ENCODE measurements at places on chromosomes 4 and X. TPM values are rescaled to one million over a fixed set of nuclear protein-coding genes. Genes with fewer than 3 reads are reported as not detected.

MAGEA6 gene
- total RNA-seq = not detected

SLBP gene
- 48.8 TPM for total RNA-seq

LNX1 gene
- 52.9 TPM for total RNA-seq

EPGN gene
- not detected for total RNA-seq

HDX gene
- 17.8 TPM for total RNA-seq

IL1RAPL1 gene
- total RNA-seq = 17.0 TPM

DNA sequence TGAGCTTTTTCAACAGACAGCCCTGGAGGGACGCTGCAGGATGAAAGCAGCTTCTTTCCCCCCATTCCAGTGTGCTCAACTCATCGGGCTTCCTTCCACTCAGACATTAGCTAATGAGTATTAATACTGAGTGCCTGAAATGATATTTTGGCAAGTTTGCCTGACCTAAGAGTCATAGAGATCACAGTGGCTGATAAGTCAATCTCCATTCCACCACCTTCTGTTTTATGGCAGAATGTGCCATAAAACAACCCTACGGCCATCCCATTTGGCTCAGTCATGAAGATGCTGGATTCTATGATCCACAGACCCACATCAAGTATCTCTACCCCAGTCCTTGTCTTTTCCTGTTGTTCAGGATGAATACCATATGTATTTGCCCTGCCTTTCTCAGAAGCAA lies 48.3 kb upstream of the MAB21L2 start:
- DNase-seq = no peak

DNA sequence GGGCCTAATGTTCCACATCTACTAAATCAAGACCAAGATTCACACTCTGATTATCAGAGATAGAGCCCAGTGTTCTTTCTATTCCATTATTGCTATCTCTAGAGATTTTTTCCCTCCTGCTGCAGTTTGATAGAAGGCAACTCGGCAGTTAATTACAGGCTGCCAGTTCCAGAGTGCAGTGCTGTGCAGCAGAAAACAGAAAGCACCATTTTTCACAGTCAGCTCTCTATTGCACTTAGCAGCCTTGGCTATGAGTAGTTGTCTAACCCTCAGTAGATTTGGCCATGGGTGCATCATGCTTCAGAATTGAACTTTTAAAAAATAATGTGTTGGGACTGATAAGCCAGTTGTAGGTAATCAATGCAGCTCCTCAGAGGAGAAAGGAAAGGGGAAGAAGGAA lies 295.3 kb downstream of the MID1IP1 start:
- no peak for DNase-seq

- no peak for DNase-seq
Measured at GRCh38 chr4:25029479-25030276, 1.1 kb downstream of the LGI2 start.

DNA sequence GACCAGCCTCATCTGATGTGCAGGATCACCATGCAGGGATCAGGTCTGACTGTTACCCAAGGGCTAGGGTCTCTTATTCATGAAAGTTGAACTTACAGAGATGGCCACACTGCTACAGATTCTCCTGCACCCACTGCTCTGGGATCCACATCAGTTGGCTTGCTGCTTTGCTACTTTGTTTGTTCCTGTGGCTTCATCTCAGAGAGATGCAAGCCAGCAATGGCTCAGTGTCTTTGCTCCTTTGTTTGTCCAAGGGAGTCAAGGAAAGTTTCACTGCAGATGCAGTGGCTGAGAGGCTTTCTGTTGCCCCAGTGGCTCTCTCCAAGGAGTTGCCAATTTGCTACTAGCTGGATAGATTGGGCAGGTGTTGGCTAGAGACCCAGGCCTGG lies 70.3 kb upstream of the UGT2B7 start:
- DNase-seq = no peak

GRCh38 chr4:40731792-40732245 lies 17.9 kb upstream of the NSUN7 start:
- no peak for DNase-seq

DNA sequence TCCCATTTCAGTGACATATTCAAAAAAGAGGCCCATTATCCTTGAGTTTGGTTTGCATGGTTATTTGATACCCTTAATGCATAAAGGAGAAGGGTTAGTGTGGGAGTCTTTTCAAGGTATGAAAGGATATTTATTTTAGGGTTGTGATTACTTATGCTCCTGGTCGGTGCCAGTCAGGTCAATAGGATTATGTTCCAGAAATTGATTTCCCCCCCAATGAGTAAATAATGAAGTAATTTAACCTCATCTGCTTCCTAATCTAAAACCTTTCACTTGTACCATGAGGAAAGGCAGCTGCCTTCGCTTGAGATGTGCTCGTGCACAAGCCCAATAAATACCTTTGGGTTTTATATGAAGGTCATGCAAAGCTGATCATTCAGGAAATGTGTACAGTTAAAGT lies 55.0 kb upstream of the NR0B1 start:
- DNase-seq = no peak

Data from occipital lobe (tissue), 3 donors.